ENCODE measurements at places on chromosomes 11 and 22. TPM values are rescaled to one million over a fixed set of nuclear protein-coding genes. Genes with fewer than 3 reads are reported as not detected.

GRCh38 chr11:128933481-128934178 is 9.0 kb downstream of the TP53AIP1 start:
- DNase-seq: no peak

GRCh38 chr22:21624120-21624879 is 5.5 kb downstream of the YDJC start:
- DNase-seq: no peak

DNA sequence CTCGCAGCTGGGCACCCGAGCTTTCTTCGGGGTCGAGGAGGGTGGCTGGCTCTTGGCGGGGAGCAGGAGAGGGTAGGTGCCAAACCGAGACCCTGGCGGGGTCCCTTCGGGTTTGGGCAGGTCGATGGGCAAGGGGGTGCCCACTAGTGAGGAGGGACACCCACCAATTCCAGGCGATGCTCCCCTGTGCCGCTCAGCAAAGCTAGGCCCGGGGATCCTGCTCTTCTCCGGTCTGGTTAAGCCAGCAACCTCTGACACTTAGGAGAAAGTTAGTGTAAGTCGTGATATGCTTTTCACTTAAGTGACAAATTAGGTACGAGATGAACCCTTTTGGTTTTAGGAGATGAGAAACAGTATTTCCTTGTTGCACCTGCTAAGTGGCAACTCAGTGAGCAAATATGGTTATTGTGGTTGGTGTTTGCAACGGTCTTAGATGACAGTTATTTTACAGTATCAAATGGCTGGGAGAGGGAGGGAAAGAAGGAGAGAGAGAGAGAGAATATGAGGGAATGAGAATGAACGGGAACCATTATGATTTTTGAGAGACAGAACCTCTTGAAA is 565 bp downstream of the NUCB2 start:
- DNase-seq: peak; percentile 81

- no peak for DNase-seq
Observed at GRCh38 chr22:48218889-48219420, 1456.5 kb downstream of the TBC1D22A start.

HINFP gene
- 11.1 TPM for total RNA-seq

OR52A1 gene
- total RNA-seq: not detected

PKDREJ gene
- total RNA-seq: not detected

Measured in LHCN-M2 (cell line).